Liver (tissue), 10 donors: ENCODE measurements at places on chromosomes 6 and 20.

DNA sequence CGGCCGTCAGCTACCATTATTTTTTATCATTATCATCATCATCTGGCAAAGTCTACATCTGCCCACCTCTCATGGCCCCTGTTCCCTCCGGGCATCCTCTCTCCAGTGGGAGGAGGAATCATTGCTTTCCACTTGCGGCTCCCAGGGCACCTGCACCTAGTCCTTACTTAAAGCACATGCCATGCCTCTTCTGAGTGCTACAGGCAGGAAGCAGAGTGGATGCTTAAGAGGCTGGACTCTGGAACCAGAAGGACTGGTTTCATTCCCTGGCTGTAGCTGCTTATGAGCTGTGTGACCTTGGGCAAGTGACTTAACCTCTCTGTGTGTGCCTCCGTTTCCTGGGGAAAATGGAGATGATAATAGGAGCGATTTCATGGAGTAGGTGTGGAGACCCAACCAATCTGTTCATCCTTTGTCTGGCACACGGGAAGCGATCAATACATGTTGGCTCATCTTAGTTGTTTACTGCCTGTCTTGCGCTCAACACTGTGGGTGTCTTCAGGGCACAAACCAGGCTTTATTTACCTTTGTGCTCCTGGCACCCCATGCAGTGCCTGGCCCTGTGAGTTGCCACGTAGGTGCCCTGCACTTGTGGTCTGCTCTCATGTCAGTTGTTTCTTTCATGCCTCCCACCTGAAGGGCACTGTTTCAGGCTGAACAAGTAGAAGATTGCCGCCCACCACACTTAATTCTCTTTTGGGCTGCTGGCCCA is 317.0 kb upstream of the SULF2 start:
- DNase-seq: no peak

DNA sequence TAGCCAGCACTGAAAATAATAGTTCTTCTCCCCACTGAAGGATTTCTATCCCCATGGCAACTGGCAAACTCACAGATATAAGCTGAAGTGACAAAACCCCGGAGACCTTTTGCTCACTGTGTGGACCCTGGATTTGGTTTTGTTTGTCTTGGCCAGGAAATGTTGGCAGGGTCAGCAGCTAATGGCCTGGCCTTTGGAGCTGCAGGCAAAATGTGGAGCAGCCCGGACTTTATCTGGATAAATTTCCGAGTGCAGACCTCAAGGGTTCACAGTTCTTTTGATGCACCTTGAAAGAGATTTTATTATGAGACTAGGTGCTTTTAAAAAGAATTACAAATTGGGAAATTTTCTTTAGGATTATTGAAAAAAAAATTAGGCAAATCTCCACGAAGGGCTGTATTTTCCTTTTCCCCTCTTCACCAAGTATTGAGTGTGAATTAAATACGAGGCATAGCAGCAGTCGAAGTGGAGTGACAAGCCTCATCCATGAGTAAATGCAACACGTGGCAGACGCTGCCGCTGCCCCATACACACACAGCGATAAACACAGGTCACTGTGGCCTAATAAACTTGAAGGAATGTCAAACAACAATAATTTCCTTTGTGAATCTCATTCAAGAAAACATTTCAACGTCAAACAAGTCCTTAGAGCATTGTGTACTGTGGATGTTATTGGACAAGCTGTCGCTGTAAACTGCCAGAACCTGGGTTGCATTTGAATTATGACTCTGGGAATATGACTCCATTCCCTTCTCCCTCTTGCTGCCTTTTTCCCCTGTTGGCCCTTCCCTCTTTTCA is 35.1 kb upstream of the CCN6 start:
- peak; percentile 56 for DNase-seq

DNA sequence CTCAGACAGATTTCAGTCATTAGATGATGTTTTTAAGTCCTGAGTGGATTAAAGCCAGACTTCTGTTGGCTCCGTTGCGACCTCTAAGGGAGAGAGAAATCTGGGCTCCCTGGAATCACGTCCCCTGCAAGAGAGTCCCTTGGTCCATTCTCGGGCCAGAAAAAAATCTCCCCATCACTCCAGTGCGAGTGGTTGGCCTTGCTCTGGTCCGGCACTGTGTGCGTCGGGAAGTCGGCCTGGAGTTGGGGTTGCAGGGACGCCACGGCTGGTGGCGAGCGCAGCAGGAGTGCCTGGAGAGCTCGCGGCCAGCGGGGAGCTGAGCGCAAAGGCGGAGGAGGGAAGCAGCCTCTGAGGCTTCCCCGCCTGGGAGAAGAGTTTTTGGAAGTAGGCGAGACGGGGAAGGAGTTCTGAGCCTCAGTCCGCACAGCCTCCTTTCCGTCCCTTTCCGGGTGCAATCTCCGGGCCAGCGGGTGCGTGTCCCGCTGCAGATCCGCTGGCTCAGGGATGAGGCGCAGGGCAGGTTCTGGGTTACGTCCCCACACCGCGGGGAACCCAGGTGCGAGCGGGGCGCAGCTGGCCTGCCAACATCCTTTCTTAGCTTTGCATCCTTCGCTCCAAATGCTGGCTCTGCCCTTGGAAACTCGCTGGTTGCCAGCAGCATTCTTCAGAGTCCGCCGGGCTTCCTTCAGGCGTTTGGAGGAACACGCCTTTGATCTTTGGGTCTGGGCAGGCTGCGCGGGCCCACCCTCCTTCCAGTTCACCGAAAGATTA is 6.8 kb downstream of the TCF21 start:
- DNase-seq: no peak

DNA sequence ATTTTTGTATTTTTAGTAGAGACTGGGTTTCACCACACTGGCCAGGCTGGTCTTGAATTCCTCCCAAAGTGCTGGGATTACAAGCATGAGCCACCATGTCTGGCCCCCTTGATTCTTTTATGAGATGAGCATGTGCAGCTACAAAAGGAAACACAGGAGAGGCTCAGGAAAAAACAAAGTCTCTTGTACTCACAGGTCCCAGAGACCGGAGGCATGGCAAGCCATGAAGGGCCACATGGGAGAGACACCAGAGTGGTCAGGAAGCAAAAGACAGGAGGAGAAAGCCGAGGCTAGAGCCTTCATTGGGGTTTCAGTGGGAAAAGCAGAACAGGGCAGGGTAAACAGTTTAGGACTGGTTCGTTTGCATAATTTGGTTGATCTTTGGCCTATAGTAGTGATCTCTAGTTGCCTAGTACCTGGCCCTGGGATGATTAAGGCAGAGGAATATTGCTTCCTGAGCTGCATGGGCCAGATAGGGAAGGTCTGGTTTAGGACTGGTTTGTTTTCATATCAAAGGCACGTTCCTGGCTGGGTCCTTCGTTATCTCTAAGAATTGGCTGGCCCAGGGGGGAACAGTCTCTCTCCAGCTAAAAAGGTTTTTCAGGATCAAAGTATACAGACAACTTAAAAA is 48.2 kb upstream of the PRND start:
- DNase-seq: peak; percentile 43

DNA sequence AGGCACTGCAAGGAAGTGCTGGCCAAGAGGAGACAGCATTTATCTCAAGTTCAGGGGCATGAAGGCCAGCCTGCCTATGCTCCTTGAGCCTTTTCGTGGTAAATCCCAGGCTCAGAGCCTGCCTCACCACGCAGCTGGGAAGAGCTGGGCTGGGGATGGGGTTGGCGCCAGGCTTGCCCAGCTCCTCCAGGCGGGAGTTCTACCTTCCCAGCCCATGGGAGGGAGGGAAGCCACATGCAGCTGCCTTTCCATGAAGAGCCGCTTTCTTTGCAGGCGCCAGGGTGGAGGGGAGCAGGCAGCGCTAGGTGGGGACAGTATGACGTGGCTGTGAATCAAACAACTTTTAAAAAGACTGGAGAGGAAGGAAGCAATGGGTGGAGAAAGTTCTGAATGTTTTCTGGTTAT is 19.5 kb upstream of the SIRT5 start:
- DNase-seq: no peak

GRCh38 chr6:35601331-35602132 is 87.2 kb downstream of the FKBP5 start:
- DNase-seq: no peak

- no peak for DNase-seq
Measured at GRCh38 chr6:151514000-151514730, 20.3 kb downstream of the CCDC170 start.

GRCh38 chr6:30782425-30783014 is 38.2 kb upstream of the IER3 start:
- no peak for DNase-seq

GRCh38 chr6:142868917-142869316 is 76.1 kb downstream of the HIVEP2 start:
- no peak for DNase-seq

GRCh38 chr6:11036977-11037430 is 7.1 kb downstream of the ELOVL2 start:
- no peak for DNase-seq

GRCh38 chr6:57104336-57104735 is 14.3 kb downstream of the ZNF451 start:
- DNase-seq: no peak

DNA sequence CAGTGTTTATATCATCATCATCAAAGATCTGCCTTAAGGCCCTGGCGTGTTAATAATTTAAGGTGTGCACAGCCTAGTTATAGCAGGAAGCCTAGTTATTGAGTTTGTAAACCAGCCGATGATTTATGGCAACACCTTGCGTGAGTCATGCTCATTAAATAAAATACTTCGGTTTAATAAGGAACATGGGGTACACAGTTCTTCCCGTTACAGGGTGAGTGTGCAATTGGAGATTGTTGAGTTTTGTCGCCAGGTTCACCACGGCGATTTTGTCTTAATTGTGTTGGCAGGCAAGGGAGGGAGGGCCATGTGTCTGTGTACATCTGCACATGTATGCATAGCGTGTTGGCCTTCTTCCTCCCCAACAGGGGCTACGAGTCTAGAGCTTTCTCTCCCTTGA is 104.0 kb downstream of the TFAP2A start:
- no peak for DNase-seq

GRCh38 chr6:151172751-151173150 is 67.0 kb upstream of the AKAP12 start:
- no peak for DNase-seq

DNA sequence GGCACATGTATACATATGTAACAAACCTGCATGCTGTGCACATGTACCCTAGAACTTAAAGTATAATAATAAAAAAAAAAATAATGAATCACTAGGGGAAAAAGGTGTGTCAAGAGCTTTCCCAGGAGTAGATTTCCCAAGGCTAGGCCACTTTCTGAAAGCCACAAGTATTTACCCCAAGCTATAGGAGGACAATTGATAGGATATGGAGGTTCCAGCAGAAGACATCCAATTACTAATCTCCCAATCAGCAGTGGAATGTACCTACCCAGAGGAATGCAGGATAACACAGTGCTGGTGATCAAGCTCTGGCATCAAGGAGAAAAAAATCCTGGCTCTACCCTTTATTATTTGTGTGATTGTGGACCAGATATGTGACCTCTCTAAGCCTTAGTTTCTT is 562.7 kb downstream of the RFPL4B start:
- no peak for DNase-seq

- no peak for DNase-seq
Measured at GRCh38 chr20:15081261-15081660, 743.8 kb upstream of the FLRT3 start.
